NCI-H1436 (cell line): ENCODE measurements at places on chromosomes 13 and 19.

- DNase-seq: no peak
Measured at GRCh38 chr19:41261474-41262190, 2.5 kb upstream of the HNRNPUL1 start.

- no peak for DNase-seq
Measured at GRCh38 chr13:85709072-85709471, 90.1 kb downstream of the SLITRK6 start.

GRCh38 chr13:52160506-52160905 lies 1.1 kb upstream of the NEK3 start:
- DNase-seq: no peak

- peak; percentile 40 for DNase-seq
Measured at GRCh38 chr19:29878973-29879654, 62.9 kb upstream of the URI1 start.

DNA sequence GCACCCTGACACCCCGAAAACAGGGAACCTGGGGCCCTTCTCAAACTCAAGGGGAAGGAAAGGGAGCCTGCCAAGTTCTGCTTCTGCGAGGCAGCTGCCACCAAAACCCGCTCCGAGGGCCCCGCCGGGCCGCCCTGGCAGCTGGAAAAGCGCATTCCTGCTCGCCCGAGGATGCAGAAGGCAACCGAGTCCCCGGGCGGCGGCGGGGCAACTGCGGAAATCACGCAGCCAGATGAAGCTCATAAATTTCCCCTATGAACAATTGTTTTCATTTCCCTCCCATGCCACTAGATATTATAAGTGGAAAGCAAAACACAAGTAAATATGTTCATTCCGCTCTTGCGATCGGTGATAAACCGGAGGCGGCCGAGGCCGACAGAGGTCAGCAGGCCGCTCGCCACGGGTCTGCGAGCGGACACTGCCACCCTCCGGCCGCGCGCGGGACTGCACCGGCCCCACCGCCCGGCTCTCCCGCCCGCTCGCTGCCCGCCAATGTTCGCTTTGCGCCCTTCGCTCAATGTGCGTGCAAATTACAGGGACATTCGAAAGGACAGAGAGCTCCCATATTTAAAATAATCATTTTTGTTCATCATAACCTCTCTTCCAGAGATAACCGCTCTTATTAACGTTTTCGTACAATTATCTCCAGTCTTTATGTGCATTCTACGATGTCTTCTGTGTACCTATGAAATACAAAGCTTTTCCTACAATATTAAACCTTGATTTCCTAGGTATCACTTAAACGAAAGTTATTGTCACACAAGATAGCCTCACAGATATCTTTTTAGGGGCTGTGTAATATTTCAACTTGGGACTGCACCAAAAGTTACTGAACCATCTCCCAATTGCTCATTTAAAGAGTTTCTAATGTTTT lies 120.8 kb upstream of the ZNF507 start:
- no peak for DNase-seq

- peak; percentile 86 for DNase-seq
Measured at GRCh38 chr19:37506387-37507166, at the start of gene ZNF793. TSS of gene ZNF793 (plus strand) at chr19:37506939. CDS start at chr19:37523440, 16,501 bp downstream.

- DNase-seq: no peak
Measured at GRCh38 chr19:5130371-5131030, 161.6 kb downstream of the KDM4B start.

DNA sequence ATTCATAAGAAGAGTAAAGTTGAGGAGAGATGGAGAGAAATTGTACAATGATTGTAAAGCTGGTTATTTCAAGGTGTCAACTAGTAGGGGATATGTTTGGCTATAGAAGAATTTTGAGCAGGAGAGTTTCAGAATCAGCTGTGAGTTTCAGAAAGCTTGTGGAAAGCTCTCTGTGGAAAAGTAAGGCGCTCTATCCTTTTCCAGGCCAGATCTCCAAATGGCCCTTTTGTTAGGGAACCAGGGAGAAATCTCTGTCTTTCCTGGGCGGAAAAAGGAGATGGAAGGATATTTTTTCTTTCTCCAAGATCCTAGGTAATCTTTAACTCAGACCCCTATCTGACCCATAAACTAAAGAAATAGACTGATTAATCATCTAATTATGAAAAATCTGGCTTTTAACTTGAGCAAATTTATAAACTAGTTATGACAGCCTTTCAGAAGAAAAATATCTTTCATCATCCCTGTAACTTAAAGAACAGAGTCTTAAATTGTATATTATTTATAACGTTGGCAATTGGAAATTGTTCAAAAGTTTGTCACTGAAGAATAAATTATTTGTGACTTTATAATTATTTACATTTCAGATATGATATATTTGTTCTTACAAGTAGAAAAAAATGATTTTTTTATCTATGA lies 34.5 kb downstream of the SPRY2 start:
- DNase-seq: no peak

GRCh38 chr19:7772752-7773291 lies 9.8 kb downstream of the CLEC4M start:
- no peak for DNase-seq

- DNase-seq: no peak
Measured at GRCh38 chr13:84237143-84237542, 354.9 kb upstream of the SLITRK1 start.

DNA sequence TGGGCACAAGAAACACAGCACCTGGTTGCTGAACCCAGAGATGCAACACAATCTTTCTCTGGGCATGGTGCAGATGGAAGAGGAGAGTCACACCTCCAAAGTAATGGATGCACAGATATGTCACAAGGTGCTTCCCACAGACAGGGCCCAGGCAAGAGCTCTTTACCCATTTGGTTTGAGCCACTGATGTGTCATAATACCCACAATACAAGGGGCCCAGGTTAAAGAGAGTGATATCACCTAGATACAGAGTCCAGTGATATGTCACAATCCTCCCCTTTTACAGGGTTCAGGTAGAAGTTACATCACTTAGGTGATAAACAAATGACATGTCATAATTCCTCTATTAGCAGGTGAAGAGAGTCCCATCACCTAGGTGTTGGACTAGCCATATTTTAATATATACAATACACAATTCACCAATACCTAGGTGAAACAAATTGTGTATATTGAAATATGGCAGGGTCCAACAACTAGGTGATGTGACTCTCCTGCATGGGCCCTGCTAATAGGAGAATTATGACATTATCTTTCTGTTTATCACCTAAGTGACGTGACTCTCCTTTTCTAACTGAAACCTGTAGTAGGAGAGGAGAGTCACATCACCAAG lies 5.6 kb upstream of the ZNF43 start:
- DNase-seq: no peak

- DNase-seq: no peak
Measured at GRCh38 chr13:20984879-20985278, 76.5 kb downstream of the LATS2 start.
